ENCODE measurements at places on chromosomes 2 and 18. TPM values are rescaled to one million over a fixed set of nuclear protein-coding genes. Genes with fewer than 3 reads are reported as not detected.

Gene SPP2
- total RNA-seq: not detected

Gene CIDEA
- total RNA-seq: not detected

Gene TMEM247
- total RNA-seq: not detected

Gene CAPN14
- 0.03 TPM for total RNA-seq

Gene SLC5A7
- total RNA-seq: not detected

Gene NT5C1B
- total RNA-seq: not detected

Gene TLX2
- total RNA-seq: 0.48 TPM

Gene UGT1A7
- total RNA-seq: 4.0 TPM

Gene CKAP2L
- 15.9 TPM for total RNA-seq

Gene SPHKAP
- total RNA-seq: not detected

Gene STEAP3
- total RNA-seq: 51.2 TPM

Gene MFSD2B
- total RNA-seq: 0.62 TPM

Gene PTPN4
- 16.1 TPM for total RNA-seq

Gene GPR45
- not detected for total RNA-seq

Gene RAB31
- total RNA-seq: 22.0 TPM

Gene PARD6G
- 3.0 TPM for total RNA-seq

Gene EFEMP1
- 44.6 TPM for total RNA-seq

Gene ASB18
- not detected for total RNA-seq

Gene IL1R1
- total RNA-seq: 43.5 TPM

Gene PLB1
- total RNA-seq: 2.4 TPM

Gene ABCA12
- 0.17 TPM for total RNA-seq

Gene LINC00305
- total RNA-seq: not detected

Gene EML6
- total RNA-seq: 1.5 TPM

Gene ONECUT2
- 0.33 TPM for total RNA-seq

Gene CD207
- total RNA-seq: not detected

Gene SERPINB12
- total RNA-seq: not detected

Gene PID1
- 4.0 TPM for total RNA-seq

Gene MYO7B
- total RNA-seq: 0.09 TPM

Gene STPG4
- not detected for total RNA-seq

Gene EMILIN1
- 0.47 TPM for total RNA-seq

Gene NETO1
- total RNA-seq: not detected

Gene CYS1
- total RNA-seq: 1.1 TPM

Gene ERLEC1
- 56.9 TPM for total RNA-seq

Gene CYP1B1
- total RNA-seq: 4.2 TPM

Gene POMC
- total RNA-seq: not detected

Gene DCDC2C
- total RNA-seq: 0.38 TPM

Gene PTH2R
- total RNA-seq: not detected

Gene ACTG2
- total RNA-seq: 0.23 TPM

Gene LOXL3
- total RNA-seq: 0.50 TPM

Gene SNORC
- 9.6 TPM for total RNA-seq

Gene ARHGAP28
- 0.02 TPM for total RNA-seq

All from A549 treated with Mapracorat at 1 μM for 4 hours (cell line).